ENCODE measurements at places on chromosomes 3 and 15. TPM values are rescaled to one million over a fixed set of nuclear protein-coding genes. Genes with fewer than 3 reads are reported as not detected.

TM4SF18 gene
- total RNA-seq, result 2.8 TPM

PLXNA1 gene
- 35.8 TPM for total RNA-seq

SSR3 gene
- 54.0 TPM for total RNA-seq

DNA sequence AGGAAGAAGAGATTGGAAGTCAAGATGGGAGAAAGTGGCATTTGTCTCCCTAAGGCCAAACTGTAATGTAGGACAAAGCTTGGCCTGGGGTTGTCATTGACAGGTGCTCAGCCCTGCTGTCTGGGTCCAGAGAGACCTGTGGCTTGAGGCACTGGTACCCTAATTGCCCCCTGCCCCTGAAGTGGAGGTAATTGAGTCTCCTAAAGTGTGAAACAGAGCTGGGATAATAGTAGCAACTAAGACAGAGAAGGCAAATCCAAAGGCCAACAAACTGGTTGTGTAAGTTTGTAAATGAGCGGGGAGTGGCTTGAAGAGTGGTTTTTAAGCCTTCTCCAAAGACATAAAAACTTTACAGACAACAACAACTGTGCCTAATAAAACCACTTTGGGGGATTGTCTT, 264.2 kb upstream of the ROPN1 start:
- no peak for DNase-seq

DNA sequence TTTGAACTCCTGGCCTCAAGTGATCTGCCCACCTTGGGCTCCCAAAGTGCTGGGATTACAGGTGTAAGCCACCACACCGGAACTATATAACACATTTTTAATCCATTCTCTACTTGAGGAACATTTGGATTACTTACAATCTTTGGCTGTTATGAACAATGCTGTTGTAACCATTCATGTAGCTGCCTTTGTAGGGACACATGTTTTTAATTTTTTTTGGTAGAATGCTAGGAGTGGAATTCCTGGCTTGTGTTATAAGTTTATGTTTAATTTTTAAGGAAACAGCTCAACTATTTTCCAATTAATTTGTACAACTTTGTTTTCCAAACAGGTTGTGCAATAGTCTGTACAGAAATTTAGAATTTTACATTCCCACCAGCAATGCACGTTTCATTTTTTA, 51.7 kb downstream of the GPR149 start:
- DNase-seq, result no peak

GRCh38 chr3:55540579-55540978, 53.5 kb upstream of the WNT5A start:
- no peak for DNase-seq

Measured in lower leg skin (tissue), 4 donors.